ENCODE measurements at places on chromosomes 1 and 21.

GRCh38 chr1:199700551-199700950 is 327.0 kb upstream of the NR5A2 start:
- DNase-seq: no peak

DNA sequence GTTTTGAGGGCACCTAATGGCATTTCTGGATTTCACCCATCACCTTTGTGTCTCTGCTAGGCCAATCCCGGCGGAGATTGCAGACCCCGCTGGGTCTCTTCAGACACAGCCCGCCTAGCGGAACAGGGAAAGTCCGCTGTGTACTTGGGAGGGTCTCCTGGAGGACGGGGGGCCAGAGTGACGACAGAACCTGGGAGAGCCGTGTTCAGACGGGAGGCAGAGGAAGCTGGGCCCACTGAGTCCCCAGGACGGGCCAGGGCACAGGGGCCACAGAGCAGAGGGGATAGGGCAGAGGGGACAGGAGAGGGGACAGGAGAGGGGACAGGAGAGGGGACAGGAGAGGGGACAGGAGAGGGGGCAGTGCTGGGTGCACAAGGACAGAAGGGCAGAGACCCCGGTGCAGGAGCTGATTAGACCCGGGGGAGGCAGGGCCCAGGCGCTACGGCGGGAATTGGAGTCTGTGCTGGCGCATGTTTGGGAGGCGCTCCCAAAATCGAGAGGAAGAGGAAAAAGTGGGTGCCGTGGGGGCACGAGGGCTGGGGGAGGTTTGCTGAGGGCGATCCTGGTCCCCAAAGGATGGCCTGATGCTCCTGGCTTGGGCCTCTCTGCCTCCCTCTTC is 12.7 kb downstream of the TRPM2 start:
- no peak for DNase-seq

- DNase-seq: no peak
Measured at GRCh38 chr1:225527575-225527974, 99.7 kb upstream of the LBR start.

GRCh38 chr1:99551812-99552614 is 93.9 kb upstream of the PALMD start:
- DNase-seq: no peak

DNA sequence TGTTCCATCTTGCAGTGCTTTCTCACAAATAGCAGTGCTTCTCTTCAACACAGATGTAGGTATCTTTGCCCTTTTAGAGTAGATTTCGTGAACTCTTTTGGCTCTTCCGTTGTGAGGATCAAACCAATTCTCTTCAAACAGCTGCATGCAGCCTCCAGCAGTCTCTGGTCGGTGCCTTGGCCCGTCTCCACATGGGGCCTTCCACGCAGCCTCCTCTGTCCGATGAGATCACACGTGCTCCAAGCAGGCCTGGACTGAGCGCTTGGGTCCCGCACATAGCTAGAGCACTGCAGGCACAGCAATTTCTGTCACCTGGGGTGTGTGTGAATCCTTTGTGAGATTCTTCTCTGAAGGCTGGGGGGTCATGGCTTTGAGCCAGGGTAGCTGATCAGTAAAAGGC is 82.8 kb upstream of the KCNE2 start:
- no peak for DNase-seq

GRCh38 chr1:152061952-152062351 is 25.1 kb upstream of the S100A11 start:
- no peak for DNase-seq

DNA sequence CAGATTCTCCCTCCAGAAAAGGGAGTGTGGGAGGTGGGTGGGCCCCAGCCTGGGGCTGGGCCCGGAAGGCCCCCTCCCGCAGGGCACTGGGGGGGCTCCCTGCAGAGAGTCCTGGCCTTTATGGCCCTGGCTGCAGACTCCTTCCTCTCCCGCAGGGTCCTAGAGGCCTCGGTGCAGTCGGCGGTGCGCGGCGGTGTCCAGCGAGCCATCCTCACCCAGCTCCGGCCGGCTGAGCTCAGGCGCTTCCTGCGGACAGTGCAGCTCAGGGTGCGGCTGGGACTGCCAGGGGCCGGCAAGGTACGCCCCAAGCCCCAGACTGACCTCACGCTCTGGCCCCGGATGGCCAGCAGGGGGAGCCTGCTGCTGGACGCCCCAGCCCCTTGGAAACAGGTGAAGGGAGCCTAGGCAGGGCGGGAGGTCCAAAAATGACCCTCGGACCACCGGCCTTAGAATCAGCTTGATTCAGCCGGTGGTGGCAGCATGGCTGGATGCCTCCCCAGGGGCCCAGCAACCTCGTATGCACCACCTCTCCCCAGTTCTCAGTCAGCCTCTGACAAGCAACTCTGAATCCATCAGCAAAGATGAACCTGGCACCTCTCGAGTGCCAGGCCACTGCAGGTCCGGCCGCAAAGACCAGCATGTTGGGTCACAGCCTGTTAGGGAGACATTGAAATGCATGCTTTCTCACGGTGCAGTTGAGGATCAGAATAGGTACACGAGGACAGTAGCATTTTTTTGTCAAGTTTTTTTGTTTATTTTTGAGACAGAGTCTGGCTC is 20.6 kb downstream of the MTHFR start:
- DNase-seq: no peak

- no peak for DNase-seq
Measured at GRCh38 chr21:29125191-29125590, 5.3 kb upstream of the MAP3K7CL start.

- DNase-seq: no peak
Measured at GRCh38 chr1:205294175-205294917, 27.2 kb downstream of the NUAK2 start.

DNA sequence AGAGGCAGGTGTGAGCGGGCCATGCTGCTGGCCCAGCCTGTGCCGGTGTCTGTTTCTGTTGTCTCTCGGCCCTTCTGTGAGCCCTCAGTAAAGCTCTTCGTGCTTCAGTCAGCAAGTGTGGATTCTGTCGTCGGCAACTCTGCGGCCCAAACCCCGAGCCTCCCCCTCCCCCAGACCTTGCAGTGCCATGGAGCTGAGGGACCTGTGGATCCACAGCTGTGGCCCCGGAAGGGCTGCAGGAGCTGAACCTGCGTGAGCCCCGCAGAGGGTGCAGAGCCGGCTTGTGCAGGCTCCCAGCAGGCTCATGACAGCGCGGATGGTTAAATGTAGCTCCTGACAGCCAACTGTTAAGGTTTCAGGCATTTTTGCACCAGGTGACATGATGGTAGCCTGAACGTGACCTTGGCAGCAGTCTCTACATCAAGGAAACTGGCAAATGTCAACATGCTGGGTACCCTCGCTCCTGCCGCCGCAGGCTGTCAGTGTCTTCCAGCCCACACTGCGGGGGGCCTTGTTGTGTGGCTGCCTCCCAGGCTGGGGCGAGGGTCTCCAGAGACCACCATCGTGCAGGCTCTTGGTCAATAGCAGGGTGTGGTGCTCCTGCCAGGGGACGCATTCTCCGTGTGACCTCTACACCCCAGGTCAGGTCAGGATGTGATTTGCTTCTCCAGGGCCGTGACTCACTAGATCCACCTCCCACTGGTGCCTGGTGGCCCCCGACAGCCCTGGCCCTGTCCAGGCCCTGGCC is 7.0 kb downstream of the LRRC3 start:
- no peak for DNase-seq

DNA sequence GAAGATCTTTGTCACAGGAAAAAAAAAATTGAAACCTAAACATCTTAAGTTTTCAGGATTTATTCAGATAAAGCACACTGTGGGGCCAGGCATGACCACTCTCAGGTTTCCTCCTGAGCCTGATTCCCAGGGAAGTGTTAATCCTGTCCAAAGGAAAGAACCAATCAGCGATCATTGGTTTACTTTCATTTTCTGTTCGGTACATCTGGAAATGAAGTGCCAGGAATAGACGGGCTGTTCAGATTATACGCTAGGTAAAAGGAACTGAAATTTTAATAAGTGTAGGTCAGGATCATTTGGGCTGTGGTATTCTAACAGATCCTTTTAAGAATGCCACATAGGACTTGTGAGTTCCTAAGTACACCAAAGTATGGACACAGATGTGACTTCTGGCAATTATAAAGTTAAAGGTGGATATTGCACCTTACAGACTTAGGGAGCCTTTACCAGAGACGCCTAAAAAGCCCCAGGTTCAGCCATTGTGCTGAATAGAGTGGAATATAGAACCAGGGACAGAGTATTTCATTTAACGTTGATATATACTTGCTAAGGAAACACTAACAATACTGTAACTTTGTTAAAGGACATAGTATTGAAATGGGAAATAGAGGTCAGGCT is 9.3 kb upstream of the CACYBP start:
- no peak for DNase-seq

DNA sequence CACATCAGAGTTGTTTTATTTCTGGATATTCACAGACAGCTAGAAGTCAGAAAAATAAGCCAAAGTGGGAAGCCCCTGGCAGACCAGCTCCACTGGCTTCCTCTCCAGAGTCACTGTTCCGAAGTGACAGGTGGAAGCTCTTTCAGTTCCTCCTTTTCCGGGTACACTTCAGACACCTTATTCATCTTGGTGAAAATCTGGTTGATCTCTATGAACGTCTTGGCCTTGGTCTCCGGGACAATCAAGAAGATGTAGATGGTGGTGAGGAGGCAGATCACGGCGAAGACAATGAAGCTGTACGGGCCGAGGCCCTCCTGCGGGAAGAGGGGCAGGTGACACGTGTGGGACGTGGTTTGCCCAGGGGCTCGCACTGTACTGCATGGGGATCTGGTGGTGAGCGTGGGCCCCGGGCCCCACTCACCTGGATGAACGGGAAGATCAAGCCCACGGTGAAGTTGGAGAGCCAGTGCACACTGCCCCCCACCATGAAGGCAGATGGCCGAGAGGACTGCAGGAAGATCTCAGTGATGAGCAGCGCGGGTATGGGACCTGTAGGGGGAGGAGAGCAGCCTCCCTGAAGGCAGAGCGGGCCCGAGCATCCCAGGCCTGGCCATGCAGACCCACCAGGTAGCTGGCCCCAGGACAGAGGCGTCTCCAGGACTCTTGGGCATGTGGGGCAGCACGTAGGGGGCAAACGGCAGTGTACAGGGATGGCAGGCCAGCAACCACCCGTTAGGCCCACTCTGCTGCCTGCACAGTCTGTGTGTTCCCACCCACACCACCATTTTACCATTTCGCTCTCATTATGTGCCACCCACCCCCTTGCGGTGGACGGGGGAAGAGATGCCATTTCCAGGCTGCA is 11.5 kb upstream of the SLC2A7 start:
- no peak for DNase-seq

GRCh38 chr1:14390816-14391215 is 207.7 kb upstream of the KAZN start:
- DNase-seq: no peak

DNA sequence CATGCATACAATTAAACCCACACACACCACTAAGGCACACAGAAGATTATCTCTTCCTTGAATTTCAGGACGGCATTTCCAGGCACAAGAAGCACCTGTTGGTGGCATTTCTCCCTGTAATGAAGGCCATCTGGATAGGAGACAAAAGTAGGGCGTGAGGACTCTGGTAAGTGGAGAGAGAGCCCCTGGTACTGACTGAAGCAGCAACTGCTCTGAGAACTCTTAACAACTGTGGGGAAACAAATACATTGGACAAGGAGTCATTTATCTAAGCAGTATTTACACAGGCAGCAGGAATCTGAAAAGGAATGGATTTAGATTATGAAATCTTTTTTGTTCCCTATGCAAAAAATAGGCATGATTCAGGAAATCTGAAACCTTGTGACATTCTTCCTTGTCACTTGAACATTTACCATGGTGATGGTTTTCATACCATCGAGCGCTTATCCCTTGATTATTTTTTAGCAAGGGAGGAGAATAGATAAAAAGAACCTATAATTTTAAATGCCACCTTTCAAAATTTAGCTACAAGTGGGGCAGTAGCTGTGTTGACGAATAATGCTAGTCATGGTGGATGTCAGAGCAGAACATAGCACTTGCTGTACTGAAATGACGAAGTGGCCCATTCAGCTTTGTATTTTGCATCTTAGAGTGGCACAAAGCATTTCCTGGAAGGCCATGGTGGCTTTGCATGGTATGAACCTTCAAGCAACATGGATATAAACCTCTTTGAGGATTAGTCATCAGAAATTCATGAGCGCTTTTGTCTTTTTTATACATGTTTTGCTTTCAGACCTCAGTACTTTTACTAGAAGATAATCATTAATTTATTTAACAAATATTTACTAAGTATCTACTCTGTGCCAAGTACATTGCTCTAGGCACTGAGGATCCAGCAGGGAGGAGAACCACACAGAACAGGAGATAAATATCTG is 362.0 kb downstream of the ADGRL2 start:
- DNase-seq: no peak

DNA sequence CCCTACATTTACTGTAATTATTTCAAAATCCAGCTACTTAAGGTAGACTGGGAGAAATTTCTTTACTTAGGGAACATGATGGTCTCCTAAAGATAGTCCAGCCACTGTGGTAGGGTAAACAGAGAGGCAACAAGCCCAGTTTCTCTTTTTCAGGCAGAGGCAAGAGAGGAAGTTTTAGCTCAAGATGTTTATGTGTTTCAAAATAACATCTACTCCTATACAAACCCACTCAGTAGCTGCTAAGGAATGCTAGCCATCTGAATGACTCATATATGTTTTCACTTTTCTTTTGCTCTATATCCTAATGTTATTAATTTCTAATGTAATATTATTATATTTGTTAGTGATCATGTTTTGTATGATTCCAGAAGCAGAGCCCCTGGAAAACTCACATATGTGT is 856.6 kb downstream of the PLA2G4A start:
- no peak for DNase-seq

DNA sequence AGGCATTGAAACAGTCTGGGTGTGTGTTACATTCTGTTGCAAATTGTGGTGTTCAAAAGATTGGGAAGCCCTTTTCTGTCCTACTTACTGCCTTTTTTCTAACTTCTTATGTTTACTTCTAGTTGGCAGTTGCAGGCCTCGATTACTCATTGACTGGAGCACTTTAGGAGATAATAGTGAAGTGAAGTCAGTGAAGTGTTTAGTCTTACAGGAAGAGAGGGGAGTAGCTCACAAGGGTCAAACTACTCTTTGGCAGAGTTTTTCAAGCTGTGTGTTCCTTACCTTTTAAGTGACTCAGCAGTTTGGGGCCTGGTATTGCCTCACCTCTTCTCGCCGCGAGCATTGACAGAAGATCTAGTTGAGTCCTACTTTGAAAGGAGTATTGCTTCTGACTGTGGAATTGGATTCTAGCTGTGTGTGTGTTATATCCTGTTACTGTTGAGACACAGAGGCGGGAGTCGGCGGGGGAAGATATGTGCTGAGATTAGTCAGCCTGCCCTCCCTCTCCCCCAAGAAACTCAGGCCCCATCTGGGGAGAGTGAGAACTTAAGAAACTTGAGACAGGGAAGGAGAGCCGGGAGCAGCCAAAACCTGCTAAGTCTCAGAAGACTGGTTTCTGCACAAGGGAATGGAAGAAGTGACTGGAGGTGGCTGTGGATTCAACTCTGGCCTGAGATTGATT is 19.3 kb downstream of the AHCYL1 start:
- no peak for DNase-seq

All from cortex of kidney (tissue), 1 donor.